ENCODE measurements at places on chromosomes 12 and 14. TPM values are rescaled to one million over a fixed set of nuclear protein-coding genes. Genes with fewer than 3 reads are reported as not detected.

- no peak for DNase-seq
Observed at GRCh38 chr12:87795555-87795954, 233.6 kb downstream of the C12orf50 start.

GRCh38 chr12:49228653-49229052 is 36.2 kb upstream of the TUBA1C start:
- DNase-seq, result no peak

DNA sequence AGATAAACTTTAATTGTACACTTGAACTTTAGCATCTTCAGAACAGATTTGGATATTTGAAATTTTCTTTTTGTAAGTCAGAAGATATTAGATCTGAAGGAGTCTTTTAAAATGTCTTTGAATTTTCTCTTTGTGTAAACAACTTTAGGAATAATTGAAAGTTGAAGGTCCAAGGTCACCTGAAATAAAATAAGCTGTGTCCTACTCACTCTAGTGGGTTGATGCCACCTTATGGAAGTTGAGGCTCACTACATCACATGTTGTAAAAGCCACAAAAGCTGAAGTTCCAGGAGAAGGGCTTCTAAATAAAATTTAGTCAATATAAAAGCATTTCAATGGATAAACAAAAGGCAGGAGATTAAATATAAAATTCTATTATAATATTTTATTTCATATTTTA is 122.0 kb upstream of the ATXN7L3B start:
- no peak for DNase-seq

DNA sequence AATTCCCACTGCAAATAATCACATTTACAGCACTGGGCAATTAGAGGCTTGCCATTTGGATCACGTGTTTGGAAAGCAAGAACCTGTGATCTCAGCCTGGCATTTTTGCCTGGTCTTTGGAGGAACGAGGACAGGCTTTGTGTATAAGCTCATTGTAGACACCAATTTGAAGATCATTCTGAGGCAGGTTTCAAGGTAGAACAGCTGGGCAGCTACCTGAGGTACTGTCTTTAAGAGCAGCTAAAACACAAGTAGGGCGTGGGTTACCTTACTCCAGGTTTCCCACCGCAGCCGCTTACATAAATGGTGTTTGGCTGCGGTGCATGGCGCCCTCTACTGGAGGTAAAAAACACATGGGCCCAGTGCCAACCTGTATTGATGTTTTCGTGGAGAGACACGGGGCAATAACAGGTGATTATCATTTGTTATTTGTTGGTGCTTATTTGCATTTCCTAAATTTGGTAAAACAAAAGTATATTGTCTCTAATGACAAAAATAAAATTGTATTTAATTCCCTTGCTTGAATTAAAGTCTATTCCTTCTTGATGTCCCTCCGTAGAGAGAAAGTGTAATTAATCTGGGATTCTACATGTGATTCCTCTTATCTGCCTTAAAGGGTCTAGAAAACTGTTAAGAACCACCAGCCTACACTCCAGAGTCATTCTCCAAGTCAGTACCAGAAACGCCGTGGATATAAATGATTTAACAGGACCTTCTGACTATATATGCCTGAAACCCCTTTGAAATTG is 69.7 kb downstream of the SVOP start:
- peak; percentile 51 for DNase-seq

- DNase-seq, result no peak
Observed at GRCh38 chr14:68140806-68141205, 321.2 kb downstream of the RAD51B start.

GRCh38 chr12:63521706-63522105 is 146.6 kb downstream of the DPY19L2 start:
- no peak for DNase-seq

GRCh38 chr14:59360923-59361794 is 104.0 kb downstream of the GPR135 start:
- peak; percentile 78 for DNase-seq

DNA sequence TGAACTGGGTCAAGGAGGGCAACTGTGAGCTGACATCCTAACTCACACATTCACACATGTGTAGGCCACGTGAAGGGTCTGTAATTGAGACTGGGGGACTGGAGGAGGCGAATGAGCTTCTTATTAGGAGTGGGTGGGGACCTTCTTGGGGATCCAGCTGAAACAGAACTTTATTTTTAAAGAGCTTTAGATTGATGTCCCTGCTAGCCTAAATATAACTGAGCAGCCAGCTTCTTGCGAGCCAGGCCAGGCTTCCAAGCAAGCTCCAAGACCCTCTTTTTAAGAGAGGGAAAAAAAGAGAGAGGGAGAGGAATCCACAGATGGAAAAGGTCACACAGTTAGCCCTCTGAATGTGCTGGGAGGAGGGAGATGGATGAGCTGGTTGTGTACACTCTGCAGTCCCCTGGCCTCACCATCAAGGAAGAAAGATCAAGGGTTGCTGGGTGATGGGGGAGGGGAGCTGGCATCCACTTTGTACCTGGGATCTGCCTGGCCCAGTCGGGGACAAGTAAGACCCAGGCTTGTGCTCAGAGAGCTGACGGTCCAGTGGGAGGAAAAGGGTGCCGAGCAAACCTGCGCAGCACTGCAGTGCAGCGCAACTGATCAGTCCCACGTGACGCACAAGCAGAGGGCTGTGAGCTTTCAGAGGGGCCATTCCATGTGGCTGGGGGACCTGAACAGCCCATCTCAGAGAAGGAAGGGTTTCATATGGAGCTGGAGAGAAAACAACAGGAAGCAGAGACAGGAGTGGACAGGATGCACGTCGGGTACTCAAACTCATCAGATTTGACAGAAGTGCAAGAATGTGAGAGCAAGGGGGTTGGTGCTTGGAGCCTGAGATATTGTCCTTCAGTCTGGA is 154.5 kb downstream of the ZFP36L1 start:
- no peak for DNase-seq

GRCh38 chr12:72300728-72301127 is 28.6 kb downstream of the TRHDE start:
- no peak for DNase-seq

GRCh38 chr14:50560931-50561285 is 963 bp downstream of the ATL1 start:
- DNase-seq, result peak; percentile 76

GRCh38 chr14:23486036-23486435 is 16.5 kb downstream of the NGDN start:
- no peak for DNase-seq

GRCh38 chr14:68871392-68871791 is 78.5 kb upstream of the ZFP36L1 start:
- no peak for DNase-seq

DNA sequence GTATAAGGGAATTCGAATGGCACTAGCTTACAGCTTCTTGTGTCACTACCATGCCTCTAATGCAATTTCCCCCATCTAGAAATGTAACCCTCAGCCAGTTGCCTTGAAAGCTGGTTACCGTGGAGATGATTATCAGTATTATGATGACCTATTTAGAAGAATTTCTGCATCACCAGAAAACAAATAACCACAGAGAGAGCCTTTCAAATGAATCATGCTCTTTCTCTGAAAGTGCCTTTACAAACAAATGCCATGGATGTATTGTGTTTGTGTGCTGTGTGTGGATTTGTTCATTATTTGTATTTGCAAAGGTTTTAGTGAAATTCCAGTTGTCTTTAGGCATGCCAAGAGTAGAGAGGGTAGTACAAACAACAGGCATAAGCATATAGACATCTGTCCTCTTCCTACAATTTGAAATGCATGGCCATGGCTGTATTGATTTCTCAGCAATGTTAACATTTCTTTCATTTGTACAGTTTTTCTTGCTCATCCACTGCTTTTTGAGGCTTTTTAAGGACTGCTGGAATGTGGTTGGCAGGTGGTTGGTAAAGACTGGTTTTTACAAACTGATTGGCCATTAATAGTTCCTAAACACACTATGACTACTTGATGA is 266.5 kb downstream of the PAWR start:
- DNase-seq, result no peak

The PTGR2 gene
- 14.7 TPM for total RNA-seq

The GLT8D2 gene
- 1.9 TPM for total RNA-seq

The PTPRB gene
- total RNA-seq, result 27.6 TPM

The SYNE3 gene
- 11.6 TPM for total RNA-seq

The DLK1 gene
- total RNA-seq, result not detected

The SAMD15 gene
- total RNA-seq, result 0.31 TPM

The TCL1B gene
- total RNA-seq, result not detected

The ZNF891 gene
- 1.6 TPM for total RNA-seq

The EPYC gene
- total RNA-seq, result not detected
